ENCODE measurements at places on chromosomes 1 and 21. TPM values are rescaled to one million over a fixed set of nuclear protein-coding genes. Genes with fewer than 3 reads are reported as not detected.

Gene MAEL
- not detected for total RNA-seq

Gene CASZ1
- total RNA-seq, result under 0.01 TPM

Gene GBP7
- total RNA-seq, result not detected

Gene PRAMEF6
- total RNA-seq, result not detected
